ENCODE measurements at places on chromosomes 4 and X.
A peak's percentile ranks its signal among the peaks of the same experiment; 100 is the strongest.

- DNase-seq, result no peak
Measured at GRCh38 chr4:55444827-55445226, 49.1 kb downstream of the TMEM165 start.

DNA sequence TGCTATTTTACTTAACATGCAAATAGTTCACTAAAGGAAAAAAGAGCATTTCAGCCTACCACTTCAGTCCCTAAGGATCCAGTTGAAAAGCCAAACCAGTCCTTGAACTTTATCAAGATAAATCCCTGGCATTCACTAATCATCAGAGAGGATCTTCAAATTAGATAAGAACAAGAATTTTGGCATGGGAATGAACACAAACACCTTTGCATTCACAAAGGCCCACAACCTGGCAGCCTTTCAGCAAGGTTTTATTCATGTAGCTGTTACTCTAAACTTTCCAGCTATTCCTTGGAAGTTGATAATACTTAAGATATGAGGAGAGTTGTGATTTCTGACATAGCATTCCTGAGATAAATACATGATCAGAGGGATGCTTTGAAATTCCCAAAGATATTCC, 193.4 kb downstream of the LRBA start:
- DNase-seq, result no peak

DNA sequence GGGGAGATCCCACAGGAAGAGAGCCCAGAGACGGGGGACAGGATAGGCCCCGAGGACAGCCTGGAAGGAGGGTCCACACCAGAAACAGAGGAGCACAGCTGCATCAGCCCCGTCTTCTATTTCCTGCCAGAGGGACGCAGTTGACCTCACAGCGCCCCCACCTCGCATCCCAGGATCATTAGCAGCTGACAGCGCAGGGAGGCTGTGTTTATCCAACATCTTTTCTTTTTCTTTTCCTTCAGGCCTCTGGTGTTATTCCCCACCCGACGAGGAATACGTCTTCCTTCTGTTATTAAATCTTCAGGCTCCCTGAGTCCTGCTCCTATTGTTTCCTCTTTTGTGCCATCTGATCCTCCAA, 75.4 kb downstream of the DCHS2 start:
- DNase-seq, result no peak

DNA sequence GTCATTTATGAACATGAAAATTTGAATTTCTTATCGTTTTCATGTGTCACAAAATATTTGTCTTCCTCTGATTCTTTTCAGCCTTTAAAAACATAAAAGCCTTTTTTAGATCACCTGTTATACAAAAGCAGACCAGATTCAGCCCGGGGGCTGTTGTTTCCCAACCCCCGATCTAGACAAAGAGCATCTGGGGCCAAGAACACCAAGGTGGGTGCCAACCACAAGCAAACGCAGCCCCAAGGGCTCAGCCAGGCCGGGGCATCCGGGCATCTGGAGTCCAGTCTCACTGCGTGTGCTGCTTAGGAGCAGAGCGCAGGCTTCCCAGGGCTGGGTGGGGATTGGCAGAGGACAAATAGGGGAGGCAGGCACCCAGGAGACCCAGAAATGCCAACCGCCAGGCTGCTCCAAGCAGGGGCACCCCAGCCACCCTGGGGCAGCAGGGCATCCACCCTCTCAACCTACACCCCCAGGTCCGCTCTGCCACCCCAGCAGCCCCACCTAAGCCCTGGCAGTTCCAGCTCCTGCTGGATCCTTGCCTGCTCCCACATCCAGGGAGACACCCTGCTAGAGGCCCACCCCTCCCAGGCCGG, 78.0 kb downstream of the HMX1 start:
- DNase-seq, result no peak

GRCh38 chrX:2898846-2899512, 30.2 kb downstream of the ARSD start:
- no peak for DNase-seq

GRCh38 chr4:85498068-85498733, 23.3 kb downstream of the ARHGAP24 start:
- DNase-seq, result no peak

DNA sequence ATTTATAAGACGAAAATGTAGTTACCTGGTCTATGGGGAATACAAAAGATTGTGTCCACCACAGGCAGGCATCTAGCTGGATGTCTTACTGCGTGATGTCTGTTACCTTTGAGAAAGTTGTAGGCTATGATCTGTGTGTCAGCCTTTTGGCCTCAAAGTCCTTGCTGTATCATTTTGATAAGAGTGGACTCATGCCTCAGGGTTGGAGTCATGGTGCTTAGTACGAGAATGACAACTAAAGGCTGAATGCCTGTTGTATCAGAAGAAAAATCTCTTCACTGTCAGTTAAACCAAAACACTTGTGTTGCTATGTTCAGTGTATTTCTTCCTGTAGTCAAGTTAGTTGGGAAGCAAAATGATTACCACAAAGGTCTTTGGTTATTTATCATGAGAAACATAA, 226.2 kb downstream of the ARHGAP10 start:
- no peak for DNase-seq

- no peak for DNase-seq
Measured at GRCh38 chr4:180840142-180840541, 1403.1 kb upstream of the TENM3 start.

DNA sequence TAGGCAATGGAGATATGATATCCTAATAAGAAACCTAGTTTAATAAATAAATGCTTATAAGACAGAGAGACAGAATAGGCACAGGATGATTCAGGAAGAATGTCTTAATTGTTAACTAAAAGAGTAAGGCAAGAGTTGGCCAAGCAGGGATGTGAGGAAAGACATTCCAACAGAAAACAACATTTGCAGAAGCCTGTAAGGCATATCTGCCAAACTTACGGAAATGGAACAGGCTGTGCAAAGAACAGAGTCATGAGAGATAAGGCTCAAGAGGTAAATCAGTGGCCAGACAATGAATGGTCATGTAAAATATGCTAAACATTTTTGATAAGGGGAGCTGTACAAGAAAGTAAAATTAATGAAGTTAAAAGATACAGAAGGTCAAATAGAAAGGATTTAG, 134.9 kb downstream of the KCTD8 start:
- DNase-seq, result no peak

DNA sequence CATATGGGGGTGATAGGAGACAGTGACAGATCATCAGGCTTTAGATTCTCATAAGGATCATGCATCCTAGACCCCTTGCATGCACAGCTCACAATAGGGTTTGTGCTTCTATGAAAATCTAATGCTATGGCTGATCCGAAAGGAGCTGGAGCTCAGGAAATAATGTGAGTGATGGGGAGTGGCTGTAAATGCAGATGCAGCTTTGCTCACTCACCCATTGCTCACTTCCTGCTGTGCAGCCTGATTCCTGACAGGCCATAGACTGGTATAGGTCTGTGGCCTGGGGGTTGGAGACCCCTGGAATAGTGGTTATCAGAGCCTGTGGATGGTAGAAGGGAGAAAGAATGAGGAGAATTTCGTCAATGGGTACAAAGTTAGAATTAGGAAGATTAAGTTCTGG, 2751.1 kb downstream of the ARAP2 start:
- DNase-seq, result no peak

DNA sequence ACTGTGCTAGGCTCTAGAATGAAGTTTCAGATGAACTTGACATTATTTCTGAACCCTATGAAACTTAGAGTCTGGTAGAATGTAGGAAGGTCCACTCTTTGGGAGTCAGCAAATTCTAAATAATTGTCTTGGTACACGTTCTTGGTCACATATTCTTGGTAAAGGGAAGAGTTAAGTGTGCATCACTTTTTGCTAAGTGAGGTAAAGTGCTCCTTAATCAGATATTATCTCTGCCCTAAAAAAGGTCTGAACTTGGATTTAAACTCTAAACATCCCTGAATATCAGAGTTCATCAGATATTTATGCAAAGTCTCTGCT, 7.2 kb downstream of the OCIAD2 start:
- DNase-seq, result no peak

DNA sequence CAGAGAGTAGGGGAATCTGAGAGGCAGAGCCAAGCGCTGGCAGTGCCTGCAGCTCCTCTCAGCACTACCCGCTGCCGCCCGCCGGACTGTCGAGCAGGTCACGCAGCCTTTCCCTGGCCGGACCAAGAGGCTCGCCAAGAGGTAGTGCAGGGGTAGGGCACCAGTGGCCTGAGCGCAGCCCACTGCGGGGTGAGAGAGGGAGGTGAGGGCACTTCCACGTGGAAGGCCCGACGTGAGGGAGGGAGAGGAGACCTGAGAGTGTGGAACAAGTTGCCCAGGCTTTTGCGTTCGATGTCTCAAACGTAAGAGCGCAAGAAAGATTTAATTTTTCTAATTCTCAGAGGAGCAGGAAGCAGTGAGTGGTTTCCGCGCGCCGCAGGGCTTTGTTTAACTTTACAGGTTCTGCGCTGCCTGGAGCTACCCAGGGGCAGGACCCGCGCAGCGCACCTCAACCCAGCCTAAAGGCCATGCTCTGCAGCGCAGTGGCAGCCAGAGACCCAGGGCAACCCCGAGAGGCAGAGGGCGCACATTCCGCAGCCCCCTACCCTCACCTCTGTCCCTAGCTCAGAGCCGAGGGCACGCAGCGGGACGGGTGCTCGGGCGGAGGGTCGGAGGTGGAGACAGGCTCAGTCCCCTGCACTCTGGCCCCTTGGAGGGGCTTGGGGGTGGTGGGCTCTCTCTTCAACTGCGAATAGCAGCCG, 14.9 kb downstream of the ARHGAP36 start:
- no peak for DNase-seq

- DNase-seq, result peak; percentile 45
Measured at GRCh38 chrX:1582686-1583437, 8.5 kb upstream of the AKAP17A start.

GRCh38 chr4:183797445-183798300, 107.4 kb upstream of the STOX2 start:
- no peak for DNase-seq

- DNase-seq, result no peak
Measured at GRCh38 chrX:123807835-123808416, 51.9 kb upstream of the XIAP start.

DNA sequence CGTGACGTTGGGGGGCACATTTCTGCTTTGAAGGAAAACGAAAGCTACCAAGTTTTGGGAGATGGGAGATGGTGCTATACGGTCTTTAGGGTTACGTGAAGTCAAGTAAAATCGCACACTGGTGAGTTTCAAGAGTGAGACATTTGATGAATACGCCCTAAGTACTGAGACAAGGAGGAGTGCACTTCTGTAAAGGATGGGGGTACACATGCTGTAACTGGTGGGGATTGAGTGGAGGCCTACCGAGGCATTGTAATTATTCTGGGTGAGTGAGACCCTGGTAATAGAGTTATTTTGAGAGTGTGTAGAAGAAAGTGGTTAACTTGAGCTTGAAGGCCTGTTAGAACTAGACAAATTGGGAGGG, 536 bp downstream of the SH3BGRL start:
- DNase-seq, result no peak

GRCh38 chr4:21102667-21103066, 402.4 kb downstream of the PACRGL start:
- no peak for DNase-seq

DNA sequence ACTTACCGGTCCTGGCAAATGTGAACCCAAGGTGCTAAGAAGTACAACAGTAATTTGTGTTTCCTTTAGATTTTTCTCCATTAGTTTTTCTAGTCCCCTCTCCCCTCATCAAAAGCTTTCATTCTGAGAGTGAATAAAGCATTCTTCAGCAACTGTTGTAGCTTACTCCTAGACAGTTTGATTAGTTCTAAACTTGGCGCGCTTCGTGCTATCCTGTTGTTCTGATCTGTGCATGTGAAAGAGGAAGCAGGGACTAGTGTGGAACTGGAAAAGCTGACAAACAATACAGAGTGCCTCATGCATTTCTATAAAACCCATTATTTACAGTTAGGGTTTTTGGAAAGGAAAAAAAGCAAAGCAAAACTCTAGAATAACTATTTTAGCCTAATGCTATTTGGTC, 556.9 kb upstream of the SLIT2 start:
- no peak for DNase-seq

- no peak for DNase-seq
Measured at GRCh38 chr4:54568184-54568583, 89.6 kb upstream of the KIT start.

GRCh38 chrX:130851569-130851968, 51.4 kb downstream of the ENOX2 start:
- DNase-seq, result no peak

DNA sequence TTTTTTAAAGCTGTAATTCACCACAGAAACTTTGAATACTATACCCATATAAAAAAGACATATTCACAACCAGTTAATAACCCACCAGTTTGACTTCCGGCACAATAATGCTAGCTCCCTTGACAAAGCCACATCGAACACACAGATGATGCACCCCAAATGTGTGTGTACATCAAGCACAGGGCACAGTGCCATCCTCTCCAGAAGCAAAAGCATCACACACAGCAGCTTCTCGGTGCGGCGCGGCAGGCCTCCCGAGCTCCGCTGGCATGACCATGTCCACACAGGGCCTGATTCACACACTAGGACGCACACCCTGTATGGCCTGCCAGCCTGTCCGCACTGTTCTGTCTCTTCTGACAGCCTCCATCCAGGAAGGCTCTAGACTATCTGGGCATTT, 88.0 kb downstream of the LEF1 start:
- peak; percentile 17 for DNase-seq

- no peak for DNase-seq
Measured at GRCh38 chr4:24971192-24971591, 58.4 kb upstream of the CCDC149 start.

- no peak for DNase-seq
Measured at GRCh38 chr4:56731857-56732256, 50.8 kb upstream of the HOPX start.

GRCh38 chr4:6229671-6230501, 29.5 kb upstream of the JAKMIP1 start:
- no peak for DNase-seq

GRCh38 chrX:39874202-39874816, 223.4 kb downstream of the BCOR start:
- peak; percentile 13 for DNase-seq

GRCh38 chr4:158760866-158761265, 8.0 kb upstream of the FNIP2 start:
- no peak for DNase-seq

- DNase-seq, result no peak
Measured at GRCh38 chrX:68375803-68376202, 57.5 kb downstream of the OPHN1 start.

DNA sequence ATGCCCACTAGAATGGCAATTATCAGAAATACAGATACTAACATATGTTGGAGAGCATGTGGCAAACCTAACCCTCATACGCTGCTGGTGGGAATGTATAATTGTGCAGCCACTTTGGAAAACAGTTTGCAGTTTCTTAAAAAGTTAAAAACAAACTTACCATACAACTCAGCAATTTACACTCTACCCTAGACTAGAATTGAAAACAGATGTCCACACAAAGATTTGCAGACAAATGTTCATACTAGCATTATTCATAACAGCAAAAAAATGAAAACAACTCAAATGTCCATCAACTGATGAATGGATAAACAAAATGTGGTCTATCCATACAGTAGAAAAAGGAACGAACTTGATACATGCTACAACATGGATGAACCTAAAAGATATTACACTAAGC, 64.4 kb downstream of the SLC9A7 start:
- no peak for DNase-seq

GRCh38 chr4:54954656-54955388, 170.6 kb downstream of the KDR start:
- no peak for DNase-seq

GRCh38 chr4:17188547-17189400, 290.3 kb upstream of the LDB2 start:
- no peak for DNase-seq

GRCh38 chr4:174358829-174359228, 75.1 kb downstream of the CEP44 start:
- DNase-seq, result no peak

GRCh38 chr4:76087007-76087769, 12.7 kb downstream of the ART3 start:
- no peak for DNase-seq
